ENCODE measurements at places on chromosomes 12 and 14.

- DNase-seq = no peak
Observed at GRCh38 chr12:72100854-72101253, 162.2 kb downstream of the TPH2 start.

- no peak for DNase-seq
Observed at GRCh38 chr12:68175557-68176061, 16.1 kb upstream of the IFNG start.

- DNase-seq = no peak
Observed at GRCh38 chr12:128859311-128859710, 6.0 kb downstream of the GLT1D1 start.

GRCh38 chr12:5718680-5719079 is 226.4 kb downstream of the ANO2 start:
- no peak for DNase-seq

GRCh38 chr14:91103116-91103515 is 10.8 kb upstream of the DGLUCY start:
- DNase-seq = no peak

DNA sequence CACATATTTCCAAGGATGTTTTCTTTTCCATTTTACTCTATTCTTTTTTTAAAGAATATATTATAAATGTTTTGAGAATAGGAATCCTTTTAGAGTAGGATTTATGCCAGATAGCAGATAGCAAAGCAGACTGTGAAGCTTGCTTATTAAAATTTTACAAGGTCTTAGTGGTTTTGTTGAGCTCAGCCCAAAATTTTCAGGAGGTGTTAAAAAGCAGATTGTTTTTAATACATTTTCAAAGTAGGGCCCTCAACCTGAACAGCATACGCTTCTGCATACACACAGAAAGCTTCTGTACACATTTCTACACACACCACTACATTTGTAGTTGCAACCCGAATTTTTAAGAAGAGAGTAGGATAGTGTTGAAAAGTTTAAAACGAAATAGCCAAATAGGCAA is 151.0 kb downstream of the EPS8 start:
- DNase-seq = no peak

DNA sequence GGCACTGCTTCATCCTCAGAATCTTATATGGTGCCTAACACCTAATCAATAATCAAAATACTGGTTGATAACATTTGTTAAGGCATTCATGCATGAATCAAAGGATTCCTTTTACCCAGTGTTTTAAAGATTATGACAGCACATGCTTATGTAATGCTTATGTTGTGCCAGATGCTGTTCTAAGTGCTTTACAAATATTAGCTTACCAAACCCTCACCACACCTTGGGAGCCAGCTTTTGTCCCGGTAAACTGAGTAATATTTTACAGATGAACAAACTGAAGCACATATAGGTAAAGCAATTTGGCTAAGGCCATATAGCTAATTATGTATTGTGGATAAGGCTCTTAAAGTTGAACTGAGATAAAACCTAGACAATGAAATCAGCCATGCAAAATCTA is 209.2 kb downstream of the ALX1 start:
- DNase-seq = no peak

DNA sequence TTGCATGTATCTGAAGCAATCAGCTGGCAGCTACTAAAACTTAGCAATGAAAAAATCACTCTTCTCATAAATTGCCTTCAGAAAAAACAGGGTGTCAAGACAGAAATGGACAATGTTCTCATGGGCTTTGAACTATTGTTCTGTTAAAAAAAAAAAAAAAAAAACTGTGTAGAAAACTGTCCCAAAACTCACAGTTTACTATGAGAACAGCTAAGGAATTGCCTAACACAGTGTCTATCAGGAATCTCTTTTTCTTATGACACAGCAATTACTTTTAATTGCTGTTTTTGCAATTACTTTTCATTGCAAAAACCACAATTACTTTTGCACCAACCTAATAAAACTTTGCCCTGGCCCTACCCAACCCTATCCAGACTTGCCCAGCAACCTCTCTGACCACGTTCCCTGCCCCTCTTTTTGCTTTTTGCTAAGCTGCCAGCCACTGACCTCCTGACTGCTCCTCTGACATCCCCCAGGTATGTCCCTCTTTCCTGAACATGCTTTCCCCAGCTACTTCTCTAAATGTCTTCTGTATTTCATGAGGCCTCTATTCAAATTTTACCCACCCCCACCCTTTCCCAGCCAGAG is 68.0 kb upstream of the SLCO1C1 start:
- no peak for DNase-seq

DNA sequence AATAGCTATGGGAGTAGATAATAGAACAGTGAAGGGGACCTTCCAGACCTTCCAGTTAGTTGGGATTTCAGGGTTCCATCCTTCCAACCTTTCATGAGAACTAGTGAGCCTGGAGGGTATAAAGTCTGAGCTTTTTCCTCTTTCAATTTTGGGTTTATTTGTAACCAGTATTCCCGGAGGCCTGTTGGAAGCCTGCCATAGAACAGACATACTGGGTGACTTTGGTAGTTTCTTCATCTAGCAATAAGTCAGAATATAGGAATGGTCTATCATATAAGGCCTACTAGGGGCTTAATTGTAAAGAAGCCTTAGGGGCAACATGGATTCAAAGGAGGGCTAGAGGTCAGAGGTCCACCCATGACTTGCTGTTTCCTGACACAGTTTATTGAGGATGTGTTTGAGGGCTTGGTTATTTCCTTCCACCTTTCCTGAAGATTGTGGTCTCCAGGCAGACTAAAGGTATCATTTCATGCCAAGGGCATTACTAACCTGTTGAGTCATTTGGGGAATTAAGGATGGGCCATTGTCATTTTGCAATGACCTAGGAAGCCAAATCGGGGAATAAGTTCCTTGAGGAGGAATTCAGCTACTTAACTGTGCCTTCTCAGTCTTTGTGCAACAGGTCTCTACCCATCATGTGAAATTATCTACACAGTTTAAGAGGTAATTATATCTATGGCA is 410.3 kb downstream of the SLC6A15 start:
- no peak for DNase-seq

DNA sequence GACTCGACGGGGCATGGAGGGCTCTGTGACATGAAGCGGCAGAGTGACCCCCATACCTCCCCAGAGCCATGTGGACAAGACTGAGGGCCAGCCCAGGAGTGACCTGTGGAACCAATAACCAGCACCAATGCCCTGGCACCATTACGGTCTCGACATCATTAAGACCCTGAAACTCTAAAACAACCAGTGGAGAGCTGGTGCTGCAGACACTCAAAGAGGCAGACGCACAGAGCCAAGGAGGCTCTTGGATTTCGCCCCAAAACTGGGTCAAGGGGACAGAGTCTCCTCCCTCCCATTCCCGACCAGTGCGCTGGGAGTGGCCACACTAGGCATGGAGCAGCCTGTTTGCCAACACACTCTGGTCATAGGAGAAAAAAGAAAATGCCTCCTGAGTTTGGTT is 41.6 kb upstream of the VASH1 start:
- no peak for DNase-seq

- DNase-seq = no peak
Observed at GRCh38 chr12:29253906-29254625, 105.0 kb downstream of the FAR2 start.

DNA sequence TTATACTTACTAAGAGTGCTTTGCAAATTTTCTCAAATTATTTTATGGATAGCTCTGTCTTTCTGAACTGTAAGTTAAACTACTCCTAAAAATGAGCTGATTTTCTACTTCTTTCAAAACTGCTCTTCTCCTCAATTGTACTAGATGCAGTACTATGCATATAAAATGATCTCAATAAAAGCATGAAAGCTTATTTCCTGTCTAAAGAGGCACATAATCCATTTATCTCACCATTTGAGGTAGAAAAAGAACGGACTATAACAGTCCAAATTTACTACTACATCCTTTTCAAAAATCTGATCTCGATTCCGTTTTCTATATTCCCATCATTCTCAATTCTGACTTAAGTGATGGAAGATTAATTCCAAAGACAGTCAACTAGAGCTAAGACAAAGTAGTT is 14.4 kb downstream of the SLIRP start:
- no peak for DNase-seq

GRCh38 chr14:23602181-23603095 is 23.8 kb upstream of the JPH4 start:
- no peak for DNase-seq

DNA sequence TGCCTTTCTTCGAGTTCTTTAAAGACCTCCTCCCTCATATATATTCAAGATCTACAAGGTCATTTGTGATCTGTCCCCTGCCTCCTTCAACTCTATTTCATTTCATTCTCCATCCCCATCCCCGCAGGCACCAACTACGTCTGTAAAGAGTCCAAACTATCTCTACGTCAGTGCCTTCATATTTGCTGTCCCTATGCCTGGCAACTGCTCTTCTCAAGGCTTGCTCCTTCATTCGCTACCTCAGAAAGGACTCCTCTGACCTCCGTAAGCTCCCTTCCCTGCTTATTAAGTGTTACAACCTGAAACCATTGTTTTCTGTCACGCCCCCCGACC is 650 bp downstream of the LLPH start:
- peak; percentile 8 for DNase-seq
